ENCODE measurements at places on chromosomes 11 and 22.

- DNase-seq = no peak
Measured at GRCh38 chr11:128502726-128503125, 84.6 kb downstream of the ETS1 start.

DNA sequence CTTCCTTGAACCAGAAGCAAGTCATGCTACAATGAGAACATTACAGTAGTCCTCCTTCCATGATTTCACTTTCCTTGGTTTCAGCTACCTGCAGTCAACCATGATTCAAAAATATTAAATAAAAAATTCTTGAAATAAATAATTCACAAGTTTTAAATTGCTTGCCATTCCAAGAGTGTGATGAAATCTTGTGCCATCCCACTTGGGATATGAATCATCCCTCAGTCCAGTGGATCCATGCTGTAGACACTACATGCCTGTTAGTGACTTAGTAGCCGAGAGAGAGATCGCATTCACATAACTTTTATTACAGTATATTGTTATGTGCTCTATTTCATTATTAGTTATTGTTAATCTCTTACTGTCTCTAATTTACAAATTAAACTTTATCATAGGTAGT lies 6.0 kb downstream of the HOATZ start:
- no peak for DNase-seq

DNA sequence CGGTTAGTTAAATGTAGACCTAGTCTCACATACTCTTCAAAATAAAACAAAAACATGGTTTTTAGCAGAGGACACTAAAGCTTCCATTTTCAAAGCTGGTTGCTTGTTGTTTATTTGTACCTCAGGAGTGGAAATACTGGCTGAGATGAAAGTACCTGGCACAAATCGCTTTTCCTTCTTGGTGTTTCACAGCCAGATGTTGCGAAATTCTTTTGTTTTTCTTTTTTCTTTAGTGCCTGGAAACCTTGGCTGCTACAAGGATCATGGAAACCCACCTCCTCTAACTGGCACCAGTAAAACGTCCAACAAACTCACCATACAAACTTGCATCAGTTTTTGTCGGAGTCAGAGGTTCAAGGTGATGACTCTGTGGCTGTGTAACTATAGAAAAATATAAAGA lies 48.3 kb downstream of the KREMEN1 start:
- no peak for DNase-seq

DNA sequence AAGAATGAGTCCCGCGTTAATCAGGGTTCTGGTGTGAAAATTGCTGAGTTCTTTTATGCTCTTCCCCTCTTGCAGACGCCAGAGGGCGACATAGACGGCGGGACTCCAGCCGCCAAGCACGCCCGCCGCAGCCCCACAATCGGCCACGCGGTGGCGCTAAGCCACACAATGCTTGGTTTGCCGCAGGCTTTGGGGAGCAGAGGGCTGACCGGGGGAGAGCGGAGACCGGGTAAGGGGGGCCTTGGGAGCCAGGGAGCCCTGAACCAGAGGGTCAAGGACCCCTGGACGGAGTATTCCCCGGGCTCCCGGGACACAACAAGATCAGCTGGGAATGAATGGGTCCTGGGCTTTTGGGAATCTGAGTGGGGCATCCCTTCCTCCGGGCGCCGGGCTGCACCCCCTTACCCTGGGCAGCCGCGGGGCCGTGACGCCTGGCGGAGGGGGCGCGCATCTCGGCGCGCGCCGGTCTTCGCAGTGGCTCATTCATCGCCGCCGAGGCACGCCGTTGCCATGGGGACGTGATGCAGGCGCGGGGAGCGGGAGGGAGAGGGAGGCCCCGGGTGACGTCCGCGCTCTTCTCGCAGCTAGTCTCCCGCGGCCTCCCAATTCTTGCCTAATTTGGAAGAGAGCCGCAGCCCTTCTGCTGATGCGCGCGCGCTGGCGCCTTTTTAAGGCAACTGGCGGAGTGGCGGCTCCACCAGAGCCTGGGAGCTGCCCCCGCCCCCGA lies 12.2 kb upstream of the NPAS4 start:
- peak; percentile 93 for DNase-seq

- no peak for DNase-seq
Measured at GRCh38 chr11:92931746-92932422, 37.6 kb upstream of the MTNR1B start.

DNA sequence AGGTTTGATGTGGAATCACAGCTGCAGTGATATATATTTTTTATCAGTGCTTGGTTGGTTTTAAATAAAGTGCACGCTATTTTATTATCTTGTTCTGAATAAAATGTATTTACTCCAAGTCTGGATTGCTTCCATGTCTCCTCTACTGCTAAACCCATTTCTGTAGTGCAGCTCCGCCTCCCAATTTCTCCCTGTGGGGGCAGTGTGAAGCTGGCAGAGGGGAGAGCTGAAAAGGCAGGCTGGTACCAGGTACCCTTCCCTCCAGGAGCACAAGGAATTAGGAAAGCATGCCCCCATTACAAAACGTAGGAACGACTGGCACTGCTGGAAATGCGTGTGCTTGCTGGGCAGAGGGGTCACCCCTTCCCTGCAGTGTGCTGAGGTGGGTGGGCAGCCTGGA lies 934 bp upstream of the TMEM132A start:
- DNase-seq = no peak

- DNase-seq = no peak
Measured at GRCh38 chr22:21791635-21792625, 56.3 kb upstream of the YPEL1 start.

- no peak for DNase-seq
Measured at GRCh38 chr11:10931761-10932670, 74.2 kb upstream of the ZBED5 start.

- peak; percentile 64 for DNase-seq
Measured at GRCh38 chr11:529728-530411, 5.5 kb downstream of the HRAS start.

DNA sequence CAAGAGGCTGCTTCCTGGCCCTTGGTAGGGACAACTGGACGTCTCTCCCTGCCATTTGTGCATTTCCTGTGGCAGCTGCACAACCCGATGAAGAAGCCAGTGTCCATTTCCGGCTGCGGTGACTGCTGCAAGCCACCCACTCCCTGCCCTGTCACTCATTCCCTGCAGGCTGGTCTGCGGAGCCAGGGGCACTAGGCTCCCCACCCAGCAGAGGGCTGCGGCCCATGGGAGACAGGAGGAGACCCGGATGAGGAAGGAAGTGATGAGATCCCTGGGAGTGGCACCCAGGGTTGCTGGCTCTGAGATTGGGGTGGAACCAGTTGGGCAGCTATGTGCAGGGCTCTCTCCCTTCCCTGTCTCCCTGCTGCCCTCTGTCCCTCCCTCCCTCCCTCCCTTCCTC lies 10.0 kb upstream of the MYRF start:
- no peak for DNase-seq

GRCh38 chr11:72776117-72776843 lies 17.6 kb downstream of the STARD10 start:
- DNase-seq = no peak

DNA sequence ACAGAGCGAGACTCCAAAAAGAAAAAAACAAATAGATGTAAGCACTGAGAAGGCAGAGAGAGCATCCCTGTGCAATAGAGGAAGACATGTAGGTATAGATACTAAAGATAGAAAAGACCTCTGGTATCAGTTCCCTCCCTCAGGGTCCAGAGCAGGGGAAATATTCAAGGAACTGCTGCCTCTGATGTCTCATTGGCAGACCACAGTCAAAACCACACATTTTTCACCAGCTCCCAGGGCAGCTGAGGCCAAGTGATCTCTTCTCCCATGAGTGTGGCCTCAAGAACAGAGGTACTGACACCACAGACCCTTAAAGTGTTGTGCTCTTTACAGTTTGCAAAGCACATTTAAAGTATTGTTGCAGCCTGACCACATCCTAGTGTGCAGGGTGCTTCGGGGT lies 288.5 kb downstream of the NTM start:
- DNase-seq = no peak

All from left forelimb (tissue), 1 donor.